OCI-M1 (cell line): ENCODE measurements at places on chromosomes 4 and X.

DNA sequence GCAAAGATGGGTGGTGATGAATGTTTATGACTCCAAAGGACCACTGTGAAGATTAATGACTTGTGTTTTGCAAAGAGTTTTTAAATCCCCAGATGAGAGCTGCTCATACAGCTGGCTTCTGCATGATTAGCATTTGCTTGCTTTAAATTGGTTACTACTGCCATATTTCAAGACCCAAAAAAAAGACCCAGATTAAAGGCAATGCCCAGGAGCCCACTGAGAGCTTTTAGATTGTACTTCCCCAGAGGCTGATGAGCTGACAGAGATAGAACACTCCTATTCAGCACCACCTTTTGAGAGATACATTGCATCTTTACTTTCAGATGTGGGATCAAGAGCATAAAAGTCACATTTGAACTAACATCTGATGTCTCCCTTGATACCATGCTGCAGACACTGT lies 142.0 kb downstream of the HNRNPD start:
- no peak for DNase-seq

- DNase-seq: no peak
These were observed 58.5 kb downstream of the NPY1R start for GRCh38 chr4:163273922-163274321.

- DNase-seq: no peak
These were observed 8.9 kb downstream of the PGAM4 start for GRCh38 chrX:77960567-77960966.

GRCh38 chr4:7779432-7779768 lies 160.3 kb downstream of the AFAP1 start:
- DNase-seq: no peak

DNA sequence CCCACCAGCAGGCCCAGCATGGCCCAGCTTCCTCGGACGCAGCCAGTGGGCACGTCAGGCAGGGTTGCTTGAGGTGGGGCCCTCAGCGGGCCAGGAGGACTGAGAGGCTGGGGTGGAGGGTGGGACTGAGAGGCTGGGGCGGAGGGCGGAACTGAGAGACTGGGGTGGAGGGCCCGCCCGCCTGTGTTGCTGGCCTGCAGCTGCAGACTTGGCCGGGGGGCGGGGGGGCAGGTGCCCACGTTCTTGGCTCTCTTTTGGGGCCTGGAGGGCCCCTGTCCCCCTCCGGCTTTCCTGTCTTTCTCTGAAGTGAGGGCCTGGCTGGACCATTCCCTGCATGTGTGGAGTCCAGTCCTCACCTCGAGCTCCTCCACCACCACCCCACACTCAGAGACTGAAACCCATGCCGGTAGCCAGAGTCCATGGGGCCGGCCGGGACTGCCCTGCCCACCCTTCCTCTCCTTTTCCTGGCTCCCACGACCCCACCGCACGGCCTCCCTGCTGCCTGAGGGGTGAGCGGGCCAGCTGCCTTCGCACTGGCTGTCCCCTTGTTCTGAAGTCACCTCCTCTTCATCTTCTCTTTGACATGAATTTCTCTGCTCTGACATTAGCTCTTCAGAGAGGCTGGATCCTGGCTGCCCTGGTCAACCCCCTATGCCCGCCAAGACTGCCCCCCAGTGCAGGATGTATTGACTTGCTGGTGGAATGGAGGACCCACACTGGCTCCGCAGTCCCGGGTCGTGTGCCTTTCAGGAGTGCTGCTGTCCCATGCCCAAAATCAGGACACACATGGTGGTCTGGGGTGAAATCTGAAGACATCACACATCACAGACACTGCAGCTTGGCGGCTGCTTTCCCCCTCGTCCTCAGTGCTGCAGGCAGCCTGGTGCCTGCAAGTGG lies 10.1 kb upstream of the NKX1-1 start:
- DNase-seq: no peak

- no peak for DNase-seq
These were observed 37.1 kb downstream of the ATOH1 start for GRCh38 chr4:93865650-93866049.

DNA sequence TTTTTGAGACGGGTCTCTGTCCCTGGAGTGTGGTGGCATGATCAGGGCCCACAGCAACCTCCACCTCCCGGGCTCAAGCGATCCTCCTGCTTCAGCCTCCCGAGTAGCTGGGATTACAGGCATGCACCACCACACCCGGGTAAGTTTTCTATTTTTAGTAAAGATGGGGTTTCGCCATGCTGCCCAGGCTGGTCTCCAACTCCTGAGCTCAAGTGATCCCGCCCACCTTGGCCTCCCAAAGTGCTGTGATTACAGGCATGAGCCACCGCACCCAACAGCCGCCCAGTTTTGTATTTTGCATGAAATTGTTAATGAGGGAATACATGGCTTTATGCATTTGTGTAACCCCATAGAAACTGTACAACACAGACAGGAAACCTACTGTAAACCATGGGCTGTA lies 2.8 kb upstream of the ARHGAP4 start:
- DNase-seq: no peak

DNA sequence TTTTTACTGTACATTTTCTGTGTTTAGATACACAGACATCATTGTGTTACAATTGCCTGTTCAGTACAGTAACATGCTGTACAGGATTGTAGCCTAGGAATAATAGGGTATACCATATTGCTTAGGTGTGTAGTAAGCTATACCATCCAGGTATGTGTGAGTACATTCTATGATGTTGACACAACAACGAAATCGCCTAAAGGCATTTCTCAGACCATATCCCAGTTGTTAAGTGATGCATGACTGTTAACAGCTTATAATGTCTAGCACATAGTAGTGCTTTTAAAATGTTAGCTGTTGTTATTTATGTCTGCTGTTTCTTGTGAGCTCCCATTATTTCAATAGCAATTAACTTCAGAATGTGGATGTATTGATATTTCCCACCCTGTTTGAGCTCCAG lies 4.5 kb downstream of the PRRG1 start:
- DNase-seq: no peak

- DNase-seq: no peak
These were observed 240.3 kb upstream of the GPC4 start for GRCh38 chrX:133655275-133656265.

GRCh38 chrX:16240968-16241367 lies 73.7 kb downstream of the MAGEB17 start:
- no peak for DNase-seq

GRCh38 chr4:102554992-102555391 lies 53.8 kb downstream of the NFKB1 start:
- DNase-seq: no peak

DNA sequence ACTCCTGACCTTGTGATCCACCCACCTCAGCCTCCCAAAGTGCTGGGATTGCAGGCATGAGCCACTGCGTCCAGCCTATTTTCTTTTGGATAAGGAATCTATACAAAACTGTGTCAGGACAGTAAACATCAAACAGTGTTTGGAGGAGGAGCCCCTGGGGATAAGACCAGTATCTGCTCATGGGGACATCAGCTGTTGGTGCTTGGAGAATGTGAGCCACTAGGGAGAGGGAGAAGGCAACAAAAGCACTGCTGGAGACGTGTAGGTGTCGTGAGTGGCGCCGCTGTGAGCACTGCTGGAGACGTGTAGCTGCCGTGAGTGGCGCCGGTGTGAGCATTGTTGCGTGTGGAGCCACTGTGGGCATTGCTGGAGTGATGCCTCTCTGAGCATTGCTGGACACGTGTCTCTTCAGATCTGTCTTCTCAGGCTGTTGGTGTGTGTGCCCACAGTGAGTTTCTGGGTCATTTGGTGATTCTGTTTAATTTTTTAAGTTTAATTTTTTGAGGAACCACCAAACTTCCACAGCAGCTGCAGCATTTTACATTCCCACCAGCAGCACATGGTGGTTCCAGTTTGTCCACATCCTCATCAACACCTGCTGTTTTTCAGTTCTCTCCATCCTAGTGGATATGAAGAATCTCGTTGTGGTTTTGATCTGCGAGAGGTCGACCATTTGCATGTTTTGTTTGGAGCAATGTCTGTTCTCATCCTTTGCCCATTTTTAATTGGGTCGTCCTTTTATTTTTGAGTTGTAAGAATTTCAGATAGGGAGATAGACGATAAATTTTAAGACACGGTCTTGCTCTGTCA lies 19.0 kb downstream of the DGKQ start:
- no peak for DNase-seq

DNA sequence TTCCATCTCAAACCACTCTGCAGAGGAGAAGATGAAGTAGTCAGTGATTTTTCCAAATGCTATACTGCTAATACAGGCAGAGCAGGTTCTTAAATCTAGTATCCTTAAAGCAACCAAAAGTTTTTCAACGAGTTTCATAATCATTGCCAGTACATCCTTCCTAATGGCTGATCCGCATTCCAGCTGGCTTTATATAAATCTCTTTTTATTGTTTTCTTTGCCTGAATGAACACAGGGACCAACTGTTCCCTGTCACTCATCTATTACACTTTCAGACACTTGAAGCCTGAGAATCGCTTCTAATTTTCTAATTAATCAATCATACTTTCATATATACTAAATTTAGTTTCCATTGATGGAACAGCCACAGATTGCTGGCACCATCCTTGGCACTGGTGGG lies 508.6 kb downstream of the RAB28 start:
- no peak for DNase-seq

DNA sequence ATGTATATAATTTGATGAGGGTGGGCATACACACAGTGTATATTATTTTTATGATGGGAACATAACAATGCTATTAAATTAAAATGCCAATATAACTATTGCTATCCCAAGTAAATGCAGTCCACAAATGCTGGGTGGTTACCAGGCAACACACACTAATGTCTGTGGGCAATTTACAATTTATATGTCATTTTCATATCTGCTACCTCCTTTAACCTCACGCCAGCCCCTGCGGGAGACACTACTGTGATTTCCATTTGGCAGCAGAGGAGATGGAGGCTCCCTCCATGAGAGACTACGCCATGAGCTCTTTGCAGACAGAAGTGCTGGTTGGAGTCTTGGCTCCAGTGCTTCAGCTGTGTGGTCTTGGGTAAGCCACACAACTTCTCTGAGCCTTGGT lies 87.9 kb downstream of the PPP2R2C start:
- no peak for DNase-seq

DNA sequence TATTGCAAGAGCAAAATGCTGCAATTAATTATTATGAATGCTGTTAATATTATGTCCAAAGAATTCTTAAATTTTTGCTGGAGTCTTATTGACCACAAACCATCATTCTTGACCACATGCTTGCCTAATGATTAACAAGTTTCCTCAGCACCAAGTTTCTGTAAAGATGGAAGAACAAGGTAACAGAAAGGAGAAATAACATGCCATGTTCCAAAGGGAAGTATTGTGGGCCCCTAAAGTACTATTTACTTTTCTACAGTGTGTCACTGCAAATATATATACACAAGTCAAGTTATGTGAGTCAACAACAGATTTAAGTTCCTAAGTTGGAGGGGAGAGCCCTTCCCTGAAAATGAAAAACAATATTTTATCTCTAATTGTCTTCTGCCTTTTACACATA lies 20.6 kb downstream of the FAM47E start:
- DNase-seq: no peak

GRCh38 chr4:57182132-57182874 lies 72.1 kb upstream of the IGFBP7 start:
- DNase-seq: peak; percentile 40

DNA sequence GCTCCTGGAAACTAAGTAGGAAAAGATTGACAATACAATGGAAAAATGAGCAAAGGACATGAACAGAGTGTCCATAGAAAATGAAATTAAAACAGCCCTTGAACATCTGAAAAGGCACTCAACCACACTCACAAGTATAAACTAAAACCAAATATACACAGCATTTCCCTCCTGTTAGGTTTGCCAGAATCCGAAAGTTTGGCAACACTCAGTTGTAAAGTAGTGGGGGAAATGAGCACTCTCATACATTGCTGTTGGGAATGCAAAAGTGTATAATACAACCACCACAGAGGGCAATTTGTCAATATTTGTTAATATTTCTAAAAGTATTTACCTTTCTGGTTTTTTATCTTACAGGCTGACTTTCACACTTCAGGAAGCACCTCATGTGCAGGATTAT lies 84.2 kb upstream of the TMEM164 start:
- no peak for DNase-seq

GRCh38 chr4:19399001-19399400 lies 852.7 kb upstream of the SLIT2 start:
- DNase-seq: no peak

DNA sequence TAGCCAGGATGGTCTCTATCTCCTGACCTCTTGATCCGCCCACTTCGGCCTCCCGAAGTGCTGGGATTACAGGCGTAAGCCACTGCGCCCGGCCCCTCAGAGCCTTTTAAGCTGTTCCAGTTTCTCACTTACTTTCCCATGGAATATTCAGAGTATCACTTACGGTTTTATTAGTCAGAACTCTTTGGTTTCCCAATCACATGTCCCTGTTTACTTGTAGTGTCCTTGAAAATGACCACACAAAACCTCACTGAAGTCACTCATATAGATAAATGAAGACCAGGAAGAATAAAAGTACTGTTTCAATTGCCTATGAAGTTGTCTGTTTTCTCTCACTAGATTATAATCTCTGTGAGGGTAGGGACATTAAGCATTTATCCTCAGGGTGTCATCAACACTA lies 217.2 kb upstream of the HCCS start:
- no peak for DNase-seq

- no peak for DNase-seq
These were observed 36.3 kb downstream of the C4orf51 start for GRCh38 chr4:145716200-145716599.

DNA sequence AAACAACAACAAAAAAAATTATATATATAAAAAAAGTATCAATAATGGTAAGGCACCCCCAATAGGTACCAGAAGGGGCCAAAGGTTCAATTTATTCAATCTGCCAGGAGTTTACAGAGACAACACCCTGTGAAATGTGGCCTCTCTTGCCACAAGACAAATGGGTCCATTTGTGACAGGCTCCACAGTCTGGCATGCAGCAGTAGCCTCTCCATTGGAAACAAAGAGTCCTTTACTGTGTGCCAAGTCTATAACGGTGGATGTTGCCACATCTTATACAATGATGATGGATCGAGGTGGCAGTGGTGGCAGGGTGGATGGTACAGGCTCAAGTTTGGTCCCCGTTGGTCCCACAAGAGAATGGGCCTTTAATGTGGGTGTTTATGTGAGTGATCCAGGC lies 70.1 kb upstream of the SH3RF1 start:
- no peak for DNase-seq

- DNase-seq: peak; percentile 1
These were observed 518 bp downstream of the ARMCX1 start for GRCh38 chrX:101550751-101551379.

GRCh38 chr4:77651820-77652219 lies 46.2 kb downstream of the CXCL13 start:
- DNase-seq: no peak

DNA sequence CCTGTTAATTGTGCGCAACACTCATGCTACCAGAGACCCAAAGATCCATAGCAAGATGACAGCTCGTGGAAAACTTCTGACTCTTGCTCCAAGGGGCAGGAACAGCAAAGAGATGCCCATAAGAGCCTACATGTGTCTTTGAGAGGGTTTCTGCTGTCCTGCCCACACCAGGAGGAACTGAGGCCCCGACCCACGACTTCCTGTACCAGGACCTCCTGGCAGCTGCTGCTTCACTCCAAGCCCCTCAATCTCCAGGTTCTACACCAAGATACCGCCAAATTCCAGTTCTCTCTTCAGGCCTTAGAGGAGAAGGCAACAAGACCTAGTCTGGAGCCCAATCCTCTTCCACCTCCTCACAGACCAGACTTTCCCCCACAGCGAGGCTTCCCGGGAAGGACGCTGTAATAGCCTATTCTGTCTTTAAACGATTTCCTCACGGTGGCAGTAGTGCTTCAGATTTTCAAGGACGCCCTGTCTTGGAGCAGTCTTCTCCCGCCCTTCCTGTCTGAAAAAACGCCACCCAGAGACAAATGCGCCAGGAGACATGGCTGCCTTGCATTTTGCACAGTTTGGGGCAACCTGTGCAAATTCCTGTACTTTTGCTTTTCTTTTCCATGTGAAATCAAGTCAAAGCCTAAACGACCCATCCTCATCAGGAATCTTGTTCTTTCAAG lies 230.2 kb upstream of the STK26 start:
- DNase-seq: no peak
